ENCODE measurements at places on chromosomes 13 and 19.

- peak; percentile 31 for DNase-seq
These were observed 5.7 kb downstream of the ZNF574 start for GRCh38 chr19:42081584-42082203.

DNA sequence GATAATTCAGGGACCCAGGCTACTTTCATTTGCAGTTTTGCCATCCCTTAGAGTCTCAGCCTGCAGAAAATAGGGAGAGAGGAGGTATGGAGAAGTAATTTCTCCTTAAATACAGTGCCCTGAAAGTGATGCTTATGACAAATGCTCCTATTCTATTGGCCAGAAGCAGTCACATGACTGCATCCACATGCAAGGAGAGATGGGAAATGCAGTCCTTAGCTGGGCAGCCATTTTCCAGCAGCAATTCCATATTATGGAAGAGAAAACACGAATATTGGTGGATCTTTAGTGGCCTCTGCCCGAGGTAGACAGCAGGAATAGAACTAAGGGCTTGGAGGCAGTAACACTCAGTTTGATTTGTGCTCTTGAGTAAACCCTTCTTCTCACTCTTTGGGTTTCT, 39.4 kb downstream of the VAV1 start:
- DNase-seq: no peak

- DNase-seq: no peak
These were observed 1.2 kb downstream of the INAFM1 start for GRCh38 chr19:47275791-47276461.

GRCh38 chr19:13347367-13347766, 158.9 kb downstream of the CACNA1A start:
- DNase-seq: no peak

DNA sequence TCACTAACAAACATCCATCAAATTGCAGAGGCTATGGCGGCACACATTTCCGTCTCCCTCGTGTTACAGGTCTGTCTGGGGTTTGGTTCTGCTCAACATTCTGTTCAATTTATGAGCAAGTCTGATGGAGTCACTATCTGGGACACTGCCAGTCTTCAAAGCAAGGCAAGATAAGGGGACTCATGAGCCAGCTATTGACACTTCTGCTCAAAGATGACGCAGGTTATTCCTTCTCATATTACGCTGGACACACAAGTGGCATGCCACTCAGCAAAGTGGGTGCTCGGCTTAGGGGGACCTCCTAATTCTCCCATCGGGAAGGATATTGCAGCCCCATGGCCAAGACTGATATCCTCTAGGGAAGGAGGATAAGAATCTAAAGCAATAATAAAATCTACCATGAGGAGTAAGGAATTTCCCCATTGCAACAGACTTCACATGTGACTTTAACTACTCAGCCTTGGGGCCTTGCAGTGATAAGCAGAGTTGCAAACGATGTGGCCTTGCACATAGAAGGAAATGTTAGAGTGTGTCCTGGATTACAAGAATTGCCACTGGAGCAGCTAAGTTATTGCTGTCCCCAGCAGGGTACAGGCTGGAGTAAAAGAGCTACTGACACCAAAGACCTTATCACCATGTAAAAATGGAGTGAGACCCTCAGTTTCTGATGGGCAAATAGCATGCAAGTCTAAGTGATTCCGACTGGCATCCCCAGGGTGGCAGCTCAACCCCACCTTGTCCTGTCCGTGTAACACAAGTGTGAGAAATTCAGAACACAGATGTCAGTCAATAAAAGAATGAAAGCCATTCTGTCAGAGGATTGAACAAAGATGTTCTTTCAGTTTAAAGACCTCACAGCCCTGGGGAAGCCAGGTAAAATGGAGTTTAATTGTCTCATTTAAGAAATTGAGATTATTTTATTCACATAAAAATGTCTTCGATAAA, 306.1 kb downstream of the IRS2 start:
- DNase-seq: peak; percentile 46

DNA sequence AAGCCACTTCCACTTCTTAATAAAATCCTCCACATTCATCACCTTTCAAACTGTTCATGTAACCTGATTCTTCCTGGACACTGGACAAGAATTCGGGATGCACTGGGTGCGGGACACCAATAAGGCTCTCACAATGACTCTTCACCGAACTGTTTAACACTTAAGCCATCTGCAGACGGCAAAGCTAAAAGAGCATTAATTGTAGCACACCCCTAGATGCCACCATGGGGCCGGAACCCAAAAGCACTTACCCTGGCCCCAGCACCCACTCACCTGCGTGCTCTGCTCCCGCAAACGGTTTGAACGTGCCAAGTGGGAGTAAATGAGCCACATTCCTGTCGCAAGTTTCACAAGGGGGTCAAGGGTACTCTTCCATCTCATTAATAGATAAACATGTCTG, 254.3 kb upstream of the PRR20A start:
- no peak for DNase-seq

DNA sequence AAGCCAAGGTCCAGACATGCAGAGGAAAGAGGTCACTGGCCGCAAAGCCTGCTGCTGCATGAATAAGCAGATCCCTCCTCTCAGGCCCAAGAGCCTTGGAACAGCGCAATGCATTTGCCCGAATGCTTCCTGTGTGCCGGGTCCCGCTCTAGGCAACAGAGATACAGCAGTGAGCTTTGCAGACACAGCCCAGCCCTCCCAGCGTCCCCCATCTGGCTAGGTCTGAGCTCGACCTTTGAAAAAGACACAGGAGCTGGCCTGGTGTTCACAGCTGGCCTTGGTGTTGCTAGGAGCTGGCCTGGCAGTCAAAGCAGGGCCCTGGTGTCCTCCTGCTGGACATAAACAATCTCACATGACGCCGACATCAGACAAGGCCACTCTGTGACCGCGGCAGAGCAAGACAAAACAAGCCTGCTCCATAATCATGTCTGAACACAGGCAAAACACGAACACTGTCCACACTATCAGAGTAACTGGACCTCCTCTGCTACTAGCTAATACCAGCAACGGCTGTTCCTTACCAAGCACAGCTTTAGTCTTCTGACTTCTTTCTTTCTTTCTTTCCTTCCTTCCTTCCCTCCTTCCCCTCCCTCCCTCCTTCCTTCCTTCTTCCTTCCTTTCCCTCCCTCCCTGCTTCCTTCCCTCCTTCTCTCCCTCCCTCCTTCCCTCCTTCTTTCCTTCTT, 5.7 kb upstream of the PEX11G start:
- DNase-seq: peak; percentile 64

- peak; percentile 100 for DNase-seq
These were observed at the start of gene TYK2 for GRCh38 chr19:10380313-10381102. Gene TYK2, minus strand, starts transcription at chr19:10380572. Its CDS starts 2,166 bp downstream, at chr19:10378406.

DNA sequence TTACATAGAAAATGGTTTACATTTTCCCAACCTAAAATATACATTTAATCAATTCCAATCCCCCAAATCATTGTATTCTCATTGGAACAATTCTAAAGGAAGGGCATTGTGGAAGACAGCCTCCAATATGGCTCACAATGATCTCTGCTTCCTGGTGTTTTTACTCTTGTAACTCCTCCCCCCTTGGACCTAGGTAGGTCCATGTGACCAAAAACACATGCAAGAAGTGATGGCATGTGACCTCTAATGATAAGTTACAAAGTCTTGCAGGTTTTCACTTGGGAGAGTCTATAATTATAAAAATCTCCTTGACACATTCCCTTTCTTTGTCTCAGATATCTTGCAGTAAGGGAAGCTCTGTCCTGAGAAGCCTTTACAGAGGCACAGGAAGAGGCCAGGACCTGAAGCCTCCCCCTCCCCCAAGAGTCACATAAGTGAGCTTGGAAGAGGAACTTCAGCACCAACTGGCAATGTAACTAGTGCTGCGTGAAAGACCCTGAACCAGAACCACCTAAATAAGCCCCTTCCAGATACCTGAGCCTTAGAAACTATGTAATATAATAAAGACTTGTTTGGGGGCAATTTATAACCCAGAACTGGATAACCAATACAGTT, 816.2 kb upstream of the ATXN8OS start:
- no peak for DNase-seq

DNA sequence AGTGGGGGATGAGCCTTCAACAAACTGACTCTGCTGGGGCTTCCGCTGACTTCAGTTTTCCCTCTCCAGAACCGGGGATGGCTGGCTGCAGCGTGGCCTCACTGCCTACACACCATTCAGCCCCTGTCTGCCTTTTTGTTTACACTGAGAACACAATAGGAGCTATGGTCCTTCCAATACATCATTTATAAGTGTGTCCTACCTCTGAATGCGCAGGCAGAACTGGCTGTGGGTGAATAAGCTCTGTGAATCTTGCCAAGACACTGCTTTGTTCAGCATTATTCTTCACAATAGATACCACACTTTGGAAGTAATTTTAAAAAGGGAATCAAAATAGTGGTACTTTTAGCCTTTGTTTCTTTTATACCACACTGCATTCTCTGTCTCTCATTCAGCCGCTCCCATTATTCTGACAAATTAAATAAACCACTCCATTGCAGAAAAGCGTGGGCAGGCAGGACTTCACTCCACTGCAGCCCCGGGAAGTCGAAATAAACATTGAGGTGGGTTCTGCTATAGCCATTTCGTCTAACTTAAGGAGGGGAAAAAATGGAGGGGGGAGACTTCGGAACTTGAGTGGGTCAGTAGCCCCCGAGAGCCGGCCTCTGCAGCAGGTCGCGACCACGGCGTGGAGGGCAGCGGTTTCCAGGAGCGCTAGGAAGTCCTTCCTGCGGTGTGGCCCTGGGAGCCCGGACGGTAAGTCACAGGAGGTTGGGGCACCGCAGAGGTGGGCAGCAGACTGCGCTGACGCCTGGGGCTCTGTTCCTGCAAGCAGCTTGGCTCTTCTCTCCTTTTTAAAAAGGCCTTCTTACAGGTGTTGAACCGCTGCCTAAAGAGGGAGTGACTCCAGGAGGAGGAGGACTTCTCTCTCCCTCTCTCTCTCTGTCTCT, 94.8 kb upstream of the SOX1 start:
- no peak for DNase-seq

- no peak for DNase-seq
These were observed 165.7 kb upstream of the KL start for GRCh38 chr13:32850316-32851052.

DNA sequence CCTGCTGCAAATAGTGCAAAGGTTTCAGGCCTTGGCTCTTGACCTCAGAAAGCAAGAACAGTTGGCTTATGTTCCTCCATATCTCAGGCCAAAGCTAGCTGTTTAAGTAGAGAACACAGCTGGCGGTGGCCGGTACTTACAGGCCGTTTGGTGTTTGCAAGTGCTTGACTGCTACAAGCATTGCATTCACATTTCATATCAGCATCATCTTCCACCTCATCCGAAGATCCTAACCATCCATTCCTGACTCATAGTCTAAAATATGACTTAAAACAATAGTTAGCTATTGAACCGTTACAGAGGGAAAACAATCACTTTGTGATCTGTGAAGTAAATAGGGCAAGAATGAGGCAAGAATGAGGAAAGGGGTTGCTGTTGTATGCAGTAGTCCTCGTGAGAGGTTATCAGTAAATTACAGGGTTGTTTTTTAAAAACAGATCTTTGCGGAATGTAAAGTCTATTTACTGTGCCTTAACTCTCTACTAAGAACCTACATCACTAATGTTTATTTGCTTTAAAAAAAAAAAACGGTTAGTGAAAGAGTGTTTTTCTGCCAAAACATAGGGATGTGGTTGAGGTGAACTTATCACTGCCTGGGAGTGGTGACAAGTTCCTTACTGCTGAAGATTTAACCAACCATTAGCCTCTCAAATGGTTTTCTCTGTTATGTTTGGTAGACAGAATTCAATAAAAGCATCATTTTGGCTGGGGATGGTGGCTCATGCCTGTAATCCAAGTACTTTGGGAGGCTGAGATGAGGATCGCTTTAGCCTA, 21.6 kb upstream of the WDR88 start:
- peak; percentile 34 for DNase-seq

- DNase-seq: peak; percentile 63
These were observed 5.1 kb upstream of the DHDH start for GRCh38 chr19:48928164-48929025.

DNA sequence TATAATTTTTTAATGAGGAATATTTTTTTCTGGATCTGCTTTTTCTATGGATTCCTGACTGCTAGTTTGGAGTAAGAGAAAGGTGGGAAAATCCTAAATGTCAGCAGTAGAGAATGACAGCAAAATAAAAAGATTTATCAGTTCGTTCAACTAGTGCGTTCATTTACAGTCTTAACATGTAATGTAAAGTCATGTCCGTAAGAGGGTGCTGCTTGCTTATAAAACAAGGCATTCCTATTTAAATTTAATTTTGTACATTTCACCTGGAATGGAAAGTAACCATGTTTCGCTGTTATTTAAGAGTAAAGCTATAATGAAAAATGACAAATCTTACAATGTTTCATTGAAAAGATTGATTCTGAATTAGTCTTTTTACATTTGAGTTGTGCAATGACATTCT, 76.6 kb downstream of the ZMYM2 start:
- DNase-seq: no peak

- DNase-seq: no peak
These were observed 58.5 kb upstream of the GPR12 start for GRCh38 chr13:26819046-26819445.

GRCh38 chr19:30648866-30649862, 277.0 kb downstream of the ZNF536 start:
- no peak for DNase-seq

- no peak for DNase-seq
These were observed 58.7 kb upstream of the TMTC4 start for GRCh38 chr13:100733261-100733660.

- no peak for DNase-seq
These were observed 2.0 kb upstream of the USF2 start for GRCh38 chr19:35266520-35267352.

GRCh38 chr13:113926951-113927660, 46.8 kb downstream of the C13orf46 start:
- DNase-seq: no peak

DNA sequence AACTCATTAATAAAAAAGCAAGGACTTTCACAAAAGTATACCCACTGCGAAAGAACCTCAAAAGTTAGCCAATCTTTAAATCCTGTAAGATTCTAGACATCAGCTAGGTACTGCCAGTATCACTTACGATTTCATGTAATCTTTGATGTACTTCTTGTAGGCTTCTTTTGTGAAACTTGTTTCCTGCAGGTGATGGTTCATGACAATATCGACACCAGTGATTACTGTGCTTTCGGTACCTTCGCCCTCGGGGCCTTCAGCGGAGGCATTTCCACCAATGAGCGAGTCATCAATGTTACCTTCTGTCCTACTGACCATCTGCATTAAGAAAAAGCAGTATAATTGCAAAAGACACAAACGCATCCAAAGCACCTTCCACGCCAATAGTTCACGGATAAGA, 1.1 kb downstream of the TPT1 start:
- DNase-seq: no peak

GRCh38 chr19:4288091-4288777, 9.2 kb downstream of the SHD start:
- no peak for DNase-seq

DNA sequence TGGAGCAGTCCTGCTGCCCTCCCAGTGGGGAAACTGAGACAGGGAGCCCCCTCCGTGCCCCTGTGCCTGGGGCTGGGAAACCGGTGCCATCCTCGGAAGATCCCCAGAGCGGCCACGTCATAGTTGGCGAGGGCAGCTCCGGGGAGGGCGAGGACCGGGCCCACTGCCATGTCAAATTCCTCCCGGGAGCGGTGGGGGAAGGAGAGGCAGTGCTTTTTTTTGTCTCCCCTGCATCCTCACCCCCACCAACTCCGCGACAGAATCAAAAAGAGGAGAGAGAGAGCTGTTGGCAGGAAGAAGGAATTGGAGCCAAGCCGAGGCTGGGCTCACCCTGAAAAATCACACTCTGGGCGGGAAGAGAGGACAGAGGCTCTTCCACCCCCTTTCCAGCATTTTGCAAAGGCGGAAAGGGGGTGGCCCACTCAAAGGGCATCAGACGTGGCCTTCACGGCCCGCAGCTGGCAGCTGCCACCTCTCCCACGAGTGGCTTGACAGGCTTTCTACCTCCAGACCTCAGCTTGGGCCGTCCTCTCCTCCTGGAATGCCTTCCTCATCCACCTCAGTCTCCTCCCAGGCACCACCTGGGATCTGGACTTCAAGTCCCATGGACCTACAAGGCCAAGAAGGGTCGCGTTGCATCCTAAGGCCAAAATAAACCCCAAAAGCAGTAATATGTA, 19.6 kb upstream of the NFIC start:
- peak; percentile 96 for DNase-seq
